ENCODE measurements at places on chromosomes 2 and 18.

GRCh38 chr18:71136487-71136886 lies 847.6 kb downstream of the SOCS6 start:
- no peak for DNase-seq

DNA sequence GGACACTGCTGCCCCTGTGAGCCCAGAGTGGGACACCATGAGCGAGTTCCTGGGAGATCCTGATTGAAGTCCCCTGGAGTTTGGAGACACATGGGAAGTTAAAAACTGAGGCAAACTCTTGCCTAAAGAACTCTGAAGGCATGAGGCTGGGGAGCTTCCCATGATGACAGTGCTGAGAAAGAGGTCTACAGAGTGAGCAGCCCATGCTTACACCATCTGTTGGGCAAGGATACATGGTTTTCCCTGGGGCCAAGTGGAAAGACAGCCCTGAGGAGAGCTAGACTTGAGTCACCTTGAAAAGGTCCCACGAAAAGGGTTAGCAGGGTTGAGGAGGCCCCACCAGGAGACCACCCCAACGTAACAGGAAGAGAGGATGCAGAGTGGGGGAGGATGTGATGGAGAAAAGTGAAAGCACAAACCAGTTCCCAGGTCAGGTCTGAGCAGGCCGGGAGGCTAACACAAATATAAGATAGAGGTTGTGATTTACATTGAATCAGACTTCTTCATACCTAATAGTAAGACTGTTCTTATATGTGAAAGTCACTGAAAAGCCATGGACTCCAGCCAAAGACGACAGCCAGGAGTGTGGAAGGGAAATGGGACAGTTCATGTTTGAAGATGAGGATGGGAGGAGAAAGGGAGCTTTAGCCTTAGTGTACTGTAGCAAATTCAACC lies 13.5 kb upstream of the FEZ2 start:
- DNase-seq: no peak

DNA sequence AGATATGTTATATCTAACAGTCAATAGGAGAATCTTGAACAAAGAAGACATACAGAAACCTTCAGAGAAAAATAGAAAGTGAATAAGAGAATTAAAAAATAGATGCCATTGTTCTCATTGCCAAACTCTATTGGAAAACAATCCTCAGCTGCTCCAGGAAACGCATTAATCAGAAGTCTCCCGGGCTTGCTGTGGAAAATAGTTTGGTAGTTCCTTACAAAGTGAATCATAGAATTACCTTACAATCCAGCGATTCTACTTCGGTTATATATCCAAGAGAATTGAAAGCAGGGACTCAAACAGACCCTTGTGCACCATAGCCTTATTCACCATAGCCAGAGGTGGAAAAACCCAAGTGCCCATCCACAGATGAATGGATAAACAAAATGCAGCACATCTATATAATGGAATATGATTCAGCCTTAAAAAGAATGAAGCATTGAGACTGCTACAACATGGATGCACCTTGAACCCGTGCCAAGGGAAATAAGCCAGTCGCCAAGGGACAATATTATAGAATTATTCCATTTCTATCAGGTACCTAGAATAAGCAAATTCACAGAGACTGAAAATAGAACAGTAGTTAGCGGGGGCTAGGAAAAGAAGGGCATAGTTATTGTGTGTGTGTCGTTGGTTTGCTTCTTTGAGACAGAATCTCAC lies 21.9 kb upstream of the CHRNA1 start:
- no peak for DNase-seq

GRCh38 chr18:22465859-22466457 lies 48.2 kb upstream of the CTAGE1 start:
- no peak for DNase-seq

DNA sequence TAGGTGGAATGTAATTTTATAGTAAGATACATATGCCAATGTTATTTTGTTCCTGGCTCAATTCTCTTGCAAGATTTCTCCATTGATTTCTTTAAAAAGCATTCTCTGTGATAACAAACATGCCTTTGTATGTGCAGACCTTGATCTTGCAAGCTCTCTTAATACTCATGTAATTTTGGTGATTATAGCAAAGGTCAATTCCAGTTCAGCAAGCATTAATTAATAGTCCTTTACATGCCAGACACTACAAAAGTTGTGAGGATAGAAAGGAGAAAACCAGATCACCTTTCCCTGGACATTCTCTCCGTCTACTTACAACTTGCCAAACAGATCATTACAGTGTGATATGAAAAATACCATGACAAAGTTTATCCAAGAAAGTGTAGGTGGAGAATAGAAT lies 173.7 kb upstream of the DOK6 start:
- no peak for DNase-seq

GRCh38 chr2:84474176-84474575 lies 15.1 kb upstream of the SUCLG1 start:
- DNase-seq: no peak

DNA sequence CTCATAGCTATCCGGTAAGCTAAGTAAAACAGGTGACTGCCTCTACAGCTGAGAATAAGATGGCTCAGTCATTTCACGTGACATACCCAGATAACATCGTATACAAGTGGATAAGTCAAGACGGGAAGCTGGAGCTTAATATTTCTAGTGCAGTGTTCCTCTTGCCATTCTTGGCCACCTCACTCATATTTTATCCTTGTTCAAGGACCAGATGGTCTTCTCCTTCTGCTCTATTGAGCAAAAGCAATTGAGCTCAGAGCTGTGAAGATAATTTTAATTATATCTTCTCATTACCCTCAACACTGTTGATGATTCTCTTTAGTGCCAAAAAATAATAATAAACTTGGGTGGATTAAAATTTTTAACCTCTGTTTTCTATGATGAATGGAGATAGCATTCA lies 201.1 kb downstream of the DCC start:
- DNase-seq: no peak

DNA sequence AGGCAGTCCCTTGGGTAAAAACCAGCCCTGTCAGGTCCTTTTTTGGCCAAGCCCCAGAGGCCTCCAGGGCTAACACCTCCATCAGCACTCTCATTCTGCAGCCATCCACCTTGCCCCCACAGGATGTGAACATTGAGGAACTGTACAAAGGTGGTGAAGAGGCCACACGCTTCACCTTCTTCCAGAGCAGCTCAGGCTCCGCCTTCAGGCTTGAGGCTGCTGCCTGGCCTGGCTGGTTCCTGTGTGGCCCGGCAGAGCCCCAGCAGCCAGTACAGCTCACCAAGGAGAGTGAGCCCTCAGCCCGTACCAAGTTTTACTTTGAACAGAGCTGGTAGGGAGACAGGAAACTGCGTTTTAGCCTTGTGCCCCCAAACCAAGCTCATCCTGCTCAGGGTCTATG lies 7.3 kb downstream of the IL1F10 start:
- no peak for DNase-seq

GRCh38 chr2:50785816-50786215 lies 246.1 kb downstream of the NRXN1 start:
- DNase-seq: no peak

DNA sequence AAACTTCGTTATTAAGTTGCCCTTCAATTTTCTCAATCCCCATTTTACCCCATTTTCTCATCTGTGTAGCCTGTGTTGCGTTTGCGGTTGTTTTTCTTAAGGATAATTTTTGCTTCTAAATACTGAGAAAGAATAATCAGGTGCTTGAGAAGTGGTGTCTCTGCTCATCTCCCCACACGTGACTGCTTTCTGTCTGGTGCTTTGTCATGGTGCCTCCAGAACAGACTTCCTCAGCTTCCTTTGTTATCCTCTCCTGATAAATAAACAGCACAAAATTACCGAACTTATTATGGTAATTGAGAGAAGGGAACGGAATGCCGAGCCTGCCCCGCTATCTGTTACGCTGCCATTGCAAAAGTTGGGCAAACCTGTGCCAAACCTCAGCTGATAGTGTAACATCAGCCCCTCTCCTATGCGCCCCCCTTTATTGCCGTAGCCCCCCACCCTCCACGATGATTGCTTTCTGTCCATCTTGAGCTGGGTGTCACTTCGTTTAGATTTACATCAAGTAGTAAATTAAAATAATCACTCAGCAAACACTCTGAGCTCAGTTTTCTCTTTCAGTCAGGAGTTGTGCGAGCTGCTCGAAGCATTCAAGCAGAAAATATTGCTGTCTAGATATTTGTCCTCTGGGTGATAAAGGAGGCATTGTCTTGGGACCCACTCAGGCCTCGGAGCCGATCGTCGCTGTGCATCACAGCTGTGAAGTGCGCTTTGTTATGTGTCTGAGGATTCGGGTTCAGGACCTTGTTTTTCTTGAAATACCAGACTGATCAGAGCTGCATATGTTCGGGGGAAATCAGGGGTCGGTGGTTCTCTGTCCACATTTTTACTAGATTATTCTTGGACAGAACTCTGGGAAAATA lies 1008.5 kb upstream of the FANCL start:
- no peak for DNase-seq

- no peak for DNase-seq
Measured at GRCh38 chr18:35010993-35011392, 30.2 kb upstream of the MAPRE2 start.

DNA sequence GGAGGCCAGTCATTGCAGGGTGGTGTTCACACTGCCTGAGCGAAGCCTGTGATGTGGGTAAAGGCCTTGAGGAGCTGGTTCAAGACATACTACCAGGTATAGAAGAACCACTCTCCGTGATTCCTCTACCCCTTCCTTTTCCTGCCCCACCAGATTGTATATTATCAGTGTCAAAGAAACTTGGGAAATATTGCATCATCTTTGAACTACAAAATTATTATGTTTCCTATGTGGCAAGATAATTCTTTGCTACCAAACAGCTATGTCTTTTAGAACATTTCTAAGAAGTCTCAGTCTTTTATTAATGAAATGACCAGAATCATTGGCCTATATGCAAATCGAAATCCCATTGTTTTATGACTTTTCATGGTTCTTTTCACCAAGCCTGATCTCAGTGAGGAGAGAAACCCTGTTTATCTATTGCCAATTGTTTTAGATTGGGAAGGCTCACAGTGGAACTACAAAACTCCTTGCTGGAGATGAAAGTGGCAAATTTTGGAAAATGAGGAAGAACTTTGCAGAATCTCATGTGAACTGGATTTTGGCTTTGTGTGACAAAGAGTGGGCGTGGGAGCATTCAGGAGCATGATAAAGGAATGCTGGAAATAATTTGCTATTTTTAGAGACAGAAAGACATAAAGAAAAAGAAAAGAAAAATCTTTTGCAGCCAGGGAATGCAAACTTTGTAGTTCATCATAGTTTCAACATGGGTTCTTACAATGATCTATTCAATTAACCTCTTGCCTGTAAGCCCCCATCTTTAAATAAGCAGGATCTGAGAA lies 286.9 kb downstream of the INSIG2 start:
- DNase-seq: no peak

DNA sequence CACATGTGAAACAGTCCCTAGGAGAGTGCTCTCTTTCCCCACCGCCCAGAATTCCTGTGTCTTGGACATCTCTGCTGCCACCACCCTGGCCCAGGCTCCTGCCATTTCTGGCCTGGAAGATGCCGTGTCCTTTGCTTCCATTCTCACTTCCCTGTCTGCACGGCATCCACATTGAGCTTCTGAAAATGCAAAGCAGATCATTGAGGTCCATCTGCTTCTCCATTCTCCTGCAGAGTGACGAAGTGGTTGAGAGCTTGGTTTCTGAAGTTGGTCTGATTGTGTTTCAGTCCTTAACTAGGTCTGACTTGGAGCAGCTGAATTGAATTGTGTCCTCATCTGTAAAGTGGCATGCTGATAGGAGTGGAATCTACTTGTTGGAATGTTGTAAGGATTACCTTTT lies 98.7 kb upstream of the MGAT5 start:
- DNase-seq: no peak

- no peak for DNase-seq
Measured at GRCh38 chr18:35289293-35289692, 736 bp downstream of the ZSCAN30 start.

- DNase-seq: no peak
Measured at GRCh38 chr2:218221000-218221399, 4.0 kb downstream of the ARPC2 start.

GRCh38 chr2:104523921-104524320 lies 330.0 kb upstream of the POU3F3 start:
- no peak for DNase-seq

- DNase-seq: no peak
Measured at GRCh38 chr2:157291018-157291417, 33.5 kb downstream of the GALNT5 start.

DNA sequence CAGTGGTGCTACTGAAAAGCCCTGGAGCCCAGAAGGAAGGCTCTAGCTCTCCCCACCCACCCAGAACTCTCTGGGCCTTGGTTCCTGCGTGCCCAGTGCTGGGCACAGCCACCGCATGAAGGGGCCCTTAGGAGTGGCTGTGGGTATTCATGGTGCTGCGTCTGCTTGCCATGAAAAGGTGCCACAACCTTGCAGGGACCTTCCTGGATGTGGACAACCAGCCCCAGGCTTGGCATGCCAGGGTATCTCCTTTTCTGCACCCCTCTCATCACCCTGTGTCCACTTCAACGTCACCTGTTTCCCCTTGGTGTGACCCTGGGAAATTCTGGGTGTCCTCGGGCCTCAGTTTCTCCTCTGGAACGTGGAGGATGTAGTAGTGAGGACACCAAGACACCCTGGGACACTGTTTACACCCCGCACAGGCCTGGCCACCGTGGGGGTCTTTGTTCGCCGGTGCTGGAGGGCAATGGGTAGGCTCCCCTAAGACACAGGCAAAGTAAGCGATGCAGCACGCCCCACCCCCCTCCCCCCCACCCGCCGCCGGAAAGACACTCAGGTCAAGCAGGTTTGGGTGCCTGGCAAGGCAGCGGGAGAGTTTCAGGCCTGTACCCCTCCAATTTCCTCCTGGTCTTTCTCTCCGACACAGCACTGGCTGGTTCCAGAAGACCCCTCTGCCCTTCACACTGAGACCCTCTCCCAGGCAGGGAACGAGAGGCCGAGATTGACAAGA lies 34.8 kb upstream of the TAF1B start:
- no peak for DNase-seq

- DNase-seq: no peak
Measured at GRCh38 chr2:169395821-169396374, 33.6 kb upstream of the LRP2 start.

DNA sequence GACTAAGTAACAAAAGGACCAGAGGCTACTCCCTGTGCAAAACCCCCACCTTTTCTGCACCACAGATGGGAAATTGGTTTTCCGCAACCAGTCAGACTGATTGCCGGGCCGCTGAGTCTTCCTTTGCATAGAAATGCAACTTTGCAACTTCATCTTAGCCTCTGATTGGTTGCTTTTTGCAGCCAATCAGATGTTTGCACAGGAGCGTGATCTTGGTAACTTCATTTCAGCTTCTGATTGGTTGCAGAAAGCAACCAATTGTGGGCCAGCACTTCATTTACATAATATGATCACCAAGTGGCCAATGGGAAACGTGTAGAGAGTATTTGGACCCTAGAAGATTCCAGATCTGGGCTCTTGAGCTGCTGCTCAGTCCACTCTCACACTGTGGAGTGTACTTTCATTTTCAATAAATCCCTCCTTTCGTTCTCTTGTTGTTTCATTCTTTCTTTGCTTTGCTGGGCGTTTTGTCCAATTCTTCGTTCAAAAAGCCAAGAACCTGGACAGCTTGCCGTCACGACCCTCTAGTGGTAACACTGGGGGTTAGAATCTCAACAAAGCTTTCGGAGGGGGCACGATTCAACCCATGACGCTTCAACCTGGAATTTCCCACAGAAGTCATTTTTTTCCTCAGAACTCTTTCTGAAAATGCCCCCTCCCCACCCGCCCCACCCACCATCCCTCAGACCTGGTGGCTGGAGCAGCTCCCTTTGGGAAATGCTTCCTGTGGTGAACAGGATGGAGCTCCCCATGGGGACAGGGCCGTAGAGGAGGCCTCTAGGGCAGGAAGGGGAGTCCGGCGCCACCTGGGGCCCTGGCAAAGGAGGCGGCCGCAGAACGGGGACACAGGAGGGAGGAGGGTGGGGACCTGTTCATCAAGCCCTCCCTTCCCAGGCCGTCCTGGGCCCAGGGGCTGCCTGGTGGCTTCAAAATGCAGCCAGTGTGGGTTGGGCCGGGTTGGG lies 31.8 kb upstream of the KCNF1 start:
- DNase-seq: no peak

GRCh38 chr2:10920764-10921388 lies 9.1 kb downstream of the KCNF1 start:
- DNase-seq: no peak

Measured in right renal pelvis (tissue), 4 donors.